Left lung (tissue), 14 donors: ENCODE measurements at places on chromosomes 3 and 15. TPM values are rescaled to one million over a fixed set of nuclear protein-coding genes. Genes with fewer than 3 reads are reported as not detected.
A peak's percentile ranks its signal among the peaks of the same experiment; 100 is the strongest.

The MLF1 gene
- 85.6 TPM for polyA plus RNA-seq

The CRYGS gene
- 9.2 TPM for polyA plus RNA-seq

- no peak for DNase-seq
Observed at GRCh38 chr3:168040607-168041208, 55.0 kb downstream of the GOLIM4 start.

The TLE3 gene
- polyA plus RNA-seq = 77.2 TPM

DNA sequence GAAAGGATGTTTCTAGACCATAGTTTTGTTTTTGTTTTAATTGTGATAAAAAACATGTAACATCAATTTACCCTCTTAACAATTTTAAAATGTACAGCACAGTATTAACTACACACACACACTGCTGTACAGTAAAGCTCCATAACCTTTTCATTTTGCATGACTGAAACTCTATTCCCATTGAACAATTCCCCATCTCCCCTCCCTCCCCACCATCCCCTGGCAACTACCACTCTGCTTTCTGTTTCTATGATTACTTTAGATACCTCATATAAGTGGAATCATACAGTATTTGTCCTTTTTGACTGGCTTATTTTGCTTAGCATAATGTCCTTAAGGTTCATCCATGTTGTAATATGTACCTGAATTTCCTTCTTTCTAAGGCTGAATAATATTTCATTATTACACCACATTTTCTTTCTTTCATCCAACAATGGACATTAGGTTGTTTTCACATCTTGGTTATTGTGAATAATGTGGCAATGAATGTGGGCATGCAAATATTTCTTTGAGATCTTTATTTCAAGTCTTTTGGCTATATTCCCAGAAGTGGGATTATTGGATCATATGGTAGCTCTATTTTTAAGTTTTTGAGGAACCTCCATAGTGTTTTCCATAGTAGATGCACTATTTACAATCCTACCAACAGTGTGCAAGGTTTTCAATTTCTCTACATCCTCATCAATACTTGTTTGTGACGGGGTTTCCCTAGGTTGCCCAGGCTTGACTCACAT, 10.7 kb downstream of the CHST14 start:
- no peak for DNase-seq

GRCh38 chr15:27844018-27844666, 255.0 kb downstream of the OCA2 start:
- no peak for DNase-seq

DNA sequence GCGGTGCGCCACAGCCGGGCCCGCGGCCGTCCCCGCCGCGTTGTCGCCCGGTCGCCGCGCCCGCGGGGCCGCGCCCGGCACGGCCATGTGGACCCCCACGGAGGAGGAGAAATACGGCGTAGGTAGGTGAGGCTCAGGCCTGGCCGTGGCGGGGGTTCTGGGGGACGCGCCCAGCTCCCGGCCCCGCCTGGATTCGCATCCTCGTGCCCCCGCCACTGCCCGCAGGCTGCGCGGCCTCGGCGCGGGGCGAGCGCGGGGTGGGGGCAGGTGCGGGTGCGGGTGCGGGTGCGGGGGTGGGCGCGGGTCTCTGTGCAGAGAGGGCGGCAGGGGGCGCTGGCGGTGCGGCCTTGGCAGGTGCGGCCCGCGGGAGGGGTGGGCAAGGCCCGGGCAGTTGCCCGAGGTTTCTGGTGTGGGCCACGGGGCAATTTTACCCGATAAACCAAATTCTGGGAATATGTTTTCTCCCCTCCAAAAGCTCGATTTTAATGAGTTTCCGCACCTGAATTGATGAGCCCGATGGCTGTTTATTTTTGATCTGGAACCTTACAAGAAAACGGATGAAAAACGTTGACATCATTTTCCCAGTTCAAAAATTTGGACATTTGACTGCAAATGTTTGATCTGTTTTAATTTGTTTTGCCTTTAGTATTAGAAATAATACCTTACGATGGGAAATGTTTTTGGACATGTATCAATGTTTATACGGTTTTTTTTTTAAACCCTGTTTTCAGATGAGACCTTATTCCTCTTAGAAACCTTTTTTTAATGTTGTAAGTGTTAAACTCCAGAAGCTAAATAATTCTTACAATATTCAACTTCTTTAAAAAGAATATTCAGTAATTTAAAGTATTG, 678 bp downstream of the DOCK3 start:
- no peak for DNase-seq

GRCh38 chr15:67109141-67110034, 44.0 kb downstream of the SMAD3 start:
- DNase-seq = peak; percentile 64

The DNAJA4 gene
- polyA plus RNA-seq = 41.0 TPM

DNA sequence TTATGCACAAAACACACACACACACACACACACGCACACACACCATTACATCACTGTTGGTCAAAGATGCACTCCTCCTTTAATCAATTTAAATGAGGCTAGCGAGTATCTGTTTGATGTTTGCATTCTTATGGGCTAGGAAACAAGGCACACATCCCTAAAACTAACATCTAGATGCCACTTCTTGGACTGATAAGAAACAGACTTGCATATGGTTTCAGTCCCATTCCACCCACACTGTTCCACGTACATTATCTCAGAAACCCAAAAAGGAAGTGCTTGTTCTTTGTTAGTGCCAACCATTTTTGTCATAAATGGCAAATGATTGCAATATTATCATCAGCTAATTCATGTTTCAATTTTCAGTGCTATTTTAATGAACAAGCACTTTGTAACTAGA, 69.5 kb downstream of the CCR1 start:
- DNase-seq = no peak

- DNase-seq = no peak
Observed at GRCh38 chr15:26376243-26376642, 396.6 kb downstream of the GABRB3 start.

GRCh38 chr15:41782371-41783282, 8.3 kb downstream of the MAPKBP1 start:
- no peak for DNase-seq

DNA sequence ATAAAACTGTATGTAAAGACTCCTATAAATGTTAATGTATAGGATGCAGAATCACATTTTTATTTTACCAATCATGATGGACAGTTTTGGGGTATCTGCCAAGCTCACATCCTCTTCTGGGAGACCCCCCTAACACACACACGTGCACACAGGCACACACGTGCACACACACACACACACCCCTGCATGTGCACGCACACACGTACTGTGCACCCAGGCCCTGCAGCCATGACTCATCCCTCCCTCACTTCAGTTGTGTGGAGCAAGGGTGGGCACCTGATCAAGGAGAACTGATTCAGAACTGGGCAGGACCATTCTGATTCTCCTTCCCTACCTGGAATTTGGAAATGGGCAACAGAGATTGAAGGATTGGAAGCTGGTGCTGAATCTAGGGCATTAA, 16.0 kb upstream of the MINDY4B start:
- DNase-seq = no peak

- no peak for DNase-seq
Observed at GRCh38 chr3:55654123-55654760, 167.1 kb upstream of the WNT5A start.

The ACSBG1 gene
- polyA plus RNA-seq = 0.42 TPM

DNA sequence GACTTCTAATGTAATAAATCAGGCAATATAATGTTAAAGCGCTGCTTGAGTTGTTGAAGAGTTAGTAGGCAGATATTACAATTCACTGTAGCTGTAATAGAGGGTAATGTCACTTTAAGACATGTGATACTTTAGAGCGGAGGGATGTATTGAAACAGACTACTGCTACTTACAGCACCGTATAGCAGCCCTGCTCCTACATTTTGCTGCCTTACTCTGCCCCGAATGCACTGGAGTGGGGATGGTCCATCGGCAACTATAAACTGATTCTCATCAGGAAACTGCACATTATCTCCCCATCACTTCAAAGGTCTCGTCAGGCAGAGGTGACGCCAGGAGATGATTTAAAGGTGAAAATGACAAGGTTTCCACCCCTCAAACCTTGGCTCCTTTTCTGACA, 349.7 kb upstream of the SUCLG2 start:
- no peak for DNase-seq

DNA sequence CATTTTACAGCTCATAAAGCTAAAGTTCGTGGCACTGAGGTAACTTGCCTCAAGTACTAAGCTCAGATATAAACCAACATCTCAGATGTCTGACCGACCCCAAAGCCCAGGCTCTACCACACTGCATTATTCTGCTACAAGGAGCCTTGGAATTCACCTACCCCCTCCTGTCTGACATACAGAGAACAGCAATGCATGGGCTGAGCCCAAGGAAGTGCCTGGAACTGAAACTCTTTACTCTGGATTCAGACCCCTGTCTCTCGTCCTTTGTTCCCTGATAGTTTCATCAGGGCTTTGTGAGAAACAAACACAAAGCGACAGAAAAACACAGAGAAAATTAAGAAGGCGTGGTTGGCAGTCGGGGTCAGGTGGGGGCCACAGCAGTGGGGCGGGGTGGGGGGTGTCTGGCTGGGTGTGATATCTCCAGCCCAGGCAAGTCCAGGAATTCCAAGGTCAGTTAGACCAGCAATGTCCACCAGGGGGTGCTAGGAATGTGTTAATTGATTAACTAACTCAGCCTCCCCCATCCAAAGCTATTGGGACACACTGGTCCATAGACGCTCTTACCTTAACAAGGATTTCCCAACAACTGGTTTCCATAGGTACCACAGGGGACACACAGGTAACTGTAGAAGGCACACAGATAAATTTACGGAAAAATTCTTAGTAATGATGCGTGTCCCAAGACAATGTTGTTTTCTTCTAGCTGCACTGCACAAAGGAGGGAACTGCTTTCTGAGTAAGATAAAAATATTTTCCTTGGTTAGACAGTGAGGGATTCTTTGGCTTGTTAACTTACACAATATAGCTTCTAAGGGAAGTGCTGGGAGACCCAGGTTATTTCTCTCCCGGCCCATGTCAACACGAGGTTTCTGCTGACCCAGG, 18.8 kb upstream of the SSUH2 start:
- no peak for DNase-seq

The PTH1R gene
- polyA plus RNA-seq = 73.9 TPM

- no peak for DNase-seq
Observed at GRCh38 chr15:62770111-62770660, 272.4 kb upstream of the TPM1 start.

DNA sequence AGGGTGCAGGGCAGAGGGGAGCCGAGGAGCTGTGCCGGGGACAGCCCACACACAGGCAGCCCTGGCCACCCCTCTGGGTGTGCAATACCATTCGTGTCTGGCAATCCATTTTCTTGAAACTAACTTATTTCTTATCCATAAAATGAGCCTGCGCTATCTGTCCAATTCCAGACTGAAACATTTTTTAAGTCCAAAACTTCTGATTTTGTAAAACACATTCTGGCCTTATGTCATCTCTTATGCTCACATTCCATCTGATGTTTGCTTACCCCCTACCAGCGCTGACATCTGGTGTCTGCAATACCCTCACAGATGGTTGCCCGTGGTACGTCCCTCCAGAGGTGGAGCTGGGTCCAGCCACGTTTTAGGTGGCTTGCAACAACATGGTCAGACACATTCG, 31.8 kb downstream of the PCSK6 start:
- no peak for DNase-seq

GRCh38 chr15:66603301-66604179, 37.7 kb upstream of the LCTL start:
- DNase-seq = peak; percentile 87

The PLA2G4D gene
- polyA plus RNA-seq = 0.14 TPM

The COL6A5 gene
- polyA plus RNA-seq = 1.2 TPM

The EOGT gene
- 38.6 TPM for polyA plus RNA-seq

The TMEM45A gene
- 44.7 TPM for polyA plus RNA-seq
